Tibial nerve (tissue), 4 donors: ENCODE measurements at places on chromosomes 6 and 20. TPM values are rescaled to one million over a fixed set of nuclear protein-coding genes. Genes with fewer than 3 reads are reported as not detected.

The OXT gene
- not detected for total RNA-seq

The FOXQ1 gene
- total RNA-seq: not detected

DNA sequence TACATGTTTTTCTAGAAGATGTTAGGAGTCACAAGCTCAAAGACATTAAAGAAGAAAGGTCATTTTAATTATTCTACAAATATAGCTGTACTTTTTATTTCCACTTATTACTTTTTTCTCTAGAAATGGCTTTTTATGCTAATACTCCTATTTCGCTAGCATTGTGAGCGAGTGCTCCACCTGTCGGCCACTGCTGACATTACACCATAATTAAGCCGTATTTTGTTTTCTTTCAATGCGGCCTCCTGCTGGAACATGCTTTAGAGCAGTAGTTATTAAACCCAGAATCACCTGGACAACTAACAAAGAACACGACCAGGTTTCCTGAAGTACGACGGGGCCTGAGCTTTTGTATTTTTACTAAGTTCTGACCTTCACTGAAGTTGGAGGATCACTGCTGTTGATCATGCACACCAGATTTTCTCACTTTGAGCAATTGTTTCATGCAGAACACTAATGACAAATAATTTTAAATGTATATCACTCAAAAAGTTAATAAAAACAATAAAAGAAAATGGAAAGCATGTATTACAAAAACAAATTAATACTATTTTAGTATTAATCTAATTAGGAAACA is 74.1 kb upstream of the PAK5 start:
- peak; percentile 53 for DNase-seq

DNA sequence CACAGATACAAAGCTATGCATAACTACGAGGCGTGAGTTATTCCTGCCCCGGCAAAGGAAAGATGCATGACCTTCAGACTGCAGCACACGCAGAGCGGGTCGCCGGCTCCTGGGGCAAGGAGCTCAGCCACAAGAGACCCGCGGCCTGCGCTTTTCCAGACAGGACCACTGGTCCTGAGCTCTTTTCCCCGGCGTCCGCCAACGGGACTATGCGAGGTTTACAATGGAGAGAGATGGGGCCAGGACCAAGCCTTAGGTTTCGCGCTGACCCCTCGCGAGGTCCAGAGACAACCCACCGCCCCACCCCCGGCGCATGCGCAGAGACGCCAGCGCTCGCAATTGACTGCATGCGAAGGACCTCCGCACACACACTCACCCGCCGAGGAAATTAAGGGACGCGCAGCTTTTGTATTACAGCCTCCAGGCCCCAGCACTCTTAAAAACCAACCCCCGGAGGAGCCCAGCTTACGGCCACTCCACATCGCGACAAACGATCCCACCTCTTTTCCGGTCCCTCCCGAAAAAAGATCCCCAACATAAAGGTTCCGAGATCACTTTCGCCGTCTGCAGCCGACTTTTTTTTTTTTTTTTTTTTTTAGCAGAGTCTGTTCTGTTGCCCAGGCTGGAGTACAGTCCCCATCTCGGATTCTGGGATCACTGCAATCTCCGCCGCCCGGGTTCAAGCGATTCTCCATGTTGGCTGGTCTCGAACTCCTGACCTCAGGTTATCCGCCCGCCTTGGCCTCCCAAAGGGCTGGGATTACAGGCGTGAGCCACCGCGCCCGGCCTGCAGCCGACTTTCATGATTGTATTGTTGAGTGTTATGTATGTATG is at the start of gene COQ3:
Gene COQ3, minus strand, starts transcription at position 498 of the 834 bp plus-strand sequence. Its CDS starts 16 bp downstream, at position 482.
- peak; percentile 23 for DNase-seq

GRCh38 chr20:31869942-31870725 is at the start of the genes DUSP15 and TTLL9:
TSS of gene DUSP15 (minus strand) at chr20:31870527. CDS start at chr20:31870337, 190 bp downstream.
TSS of gene TTLL9 (plus strand) at chr20:31870634. CDS start at chr20:31871127, 493 bp downstream.
- DNase-seq: peak; percentile 30

The PCK1 gene
- 98.3 TPM for total RNA-seq

The TAB2 gene
- total RNA-seq: 89.8 TPM

DNA sequence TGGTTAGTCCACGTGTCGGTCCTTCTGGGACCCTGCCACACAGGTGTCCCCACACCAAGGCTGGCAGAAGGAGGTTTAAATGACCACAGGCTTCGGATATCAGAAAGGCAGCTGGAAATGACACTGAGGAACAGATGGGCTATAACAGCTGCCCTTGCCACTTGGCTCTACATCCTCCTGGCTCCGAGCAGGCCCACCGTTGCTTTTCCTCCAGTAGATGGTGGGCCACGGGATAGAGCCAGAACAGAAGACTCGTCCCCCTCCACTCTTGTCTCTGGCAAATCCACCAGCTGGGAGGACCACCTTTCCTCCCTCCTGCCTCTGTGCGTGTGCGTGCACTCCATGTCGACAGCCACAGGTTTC is 17.6 kb downstream of the WRNIP1 start:
- DNase-seq: no peak
